ENCODE measurements at places on chromosomes 3 and 15. TPM values are rescaled to one million over a fixed set of nuclear protein-coding genes. Genes with fewer than 3 reads are reported as not detected.

GRCh38 chr3:155339052-155339451 is 45.6 kb upstream of the STRIT1 start:
- DNase-seq: no peak

DNA sequence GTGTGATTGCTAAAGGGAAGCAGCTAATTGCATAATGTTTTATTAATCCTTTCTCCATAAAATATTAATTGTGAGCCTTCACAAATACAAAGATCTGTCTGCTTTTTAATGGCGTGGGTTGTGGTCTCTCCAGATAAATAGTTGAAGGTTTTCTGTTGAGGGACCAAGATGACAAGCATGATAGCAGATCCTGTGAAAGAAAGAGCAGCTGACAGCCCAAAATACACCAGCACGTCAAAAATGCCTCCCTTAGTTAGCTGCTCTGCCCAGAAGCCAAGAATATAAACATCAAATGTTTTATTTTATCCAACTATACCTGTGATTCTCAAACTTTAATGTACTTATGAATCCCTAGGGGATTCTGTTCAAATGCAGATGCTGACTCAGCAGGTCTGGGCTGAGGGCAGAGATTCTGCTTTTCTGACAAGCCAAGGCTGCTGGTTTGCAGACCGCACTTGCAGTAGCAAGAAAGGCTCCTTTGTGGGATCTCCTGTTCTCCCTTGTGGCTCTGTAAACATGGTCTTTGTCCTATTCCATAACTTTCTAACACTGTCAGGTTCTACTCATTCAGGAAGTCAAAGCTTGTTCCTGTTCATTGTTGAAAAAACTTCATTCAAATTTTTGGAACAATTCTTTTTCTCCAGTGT is 119.1 kb upstream of the SLC25A36 start:
- no peak for DNase-seq

GRCh38 chr15:72237853-72238224 is 6.8 kb upstream of the PKM start:
- DNase-seq: no peak

DNA sequence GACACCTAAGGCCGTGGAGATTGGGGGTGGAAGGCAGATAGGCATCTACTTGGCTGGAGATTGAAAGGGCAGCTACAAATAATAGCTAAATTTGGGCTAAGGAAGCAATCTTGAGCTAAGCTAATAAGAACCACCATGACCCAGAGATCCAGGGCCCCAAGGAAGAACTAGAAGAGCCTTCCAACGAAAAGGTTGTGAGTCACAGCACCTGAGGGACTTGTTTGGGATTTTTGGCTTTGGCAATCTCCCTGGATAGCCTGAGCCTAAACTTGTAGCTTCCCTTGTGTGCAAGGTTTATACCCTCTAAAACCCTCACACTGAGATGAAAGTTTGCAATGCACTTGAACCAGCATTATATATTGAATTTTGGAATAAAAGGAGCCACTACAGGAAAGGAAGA is 364.0 kb upstream of the IL12A start:
- DNase-seq: peak; percentile 40

GRCh38 chr3:122000936-122001605 is 21.0 kb downstream of the ILDR1 start:
- no peak for DNase-seq

GRCh38 chr3:9122732-9123364 is 126.6 kb downstream of the SRGAP3 start:
- DNase-seq: no peak

DNA sequence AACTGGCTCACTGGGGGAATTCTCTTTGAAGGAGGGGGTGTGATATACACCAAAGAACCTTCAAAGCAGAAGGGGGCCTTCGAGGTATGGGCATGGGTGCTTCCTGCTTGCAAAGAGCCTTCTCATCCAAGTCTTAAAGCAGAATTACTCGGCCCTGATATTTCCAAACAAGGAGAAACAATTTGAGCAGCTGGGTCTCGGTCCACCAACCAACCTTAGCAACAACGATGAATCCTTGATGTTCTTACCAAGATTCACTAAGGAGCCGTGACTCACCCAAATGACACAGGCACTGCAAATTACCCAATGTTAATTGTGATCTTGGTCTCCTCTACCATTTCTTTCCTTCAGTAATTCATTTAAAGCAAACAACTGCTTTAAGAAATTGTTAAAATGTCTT is 7.7 kb downstream of the HOMER2 start:
- DNase-seq: peak; percentile 67

DNA sequence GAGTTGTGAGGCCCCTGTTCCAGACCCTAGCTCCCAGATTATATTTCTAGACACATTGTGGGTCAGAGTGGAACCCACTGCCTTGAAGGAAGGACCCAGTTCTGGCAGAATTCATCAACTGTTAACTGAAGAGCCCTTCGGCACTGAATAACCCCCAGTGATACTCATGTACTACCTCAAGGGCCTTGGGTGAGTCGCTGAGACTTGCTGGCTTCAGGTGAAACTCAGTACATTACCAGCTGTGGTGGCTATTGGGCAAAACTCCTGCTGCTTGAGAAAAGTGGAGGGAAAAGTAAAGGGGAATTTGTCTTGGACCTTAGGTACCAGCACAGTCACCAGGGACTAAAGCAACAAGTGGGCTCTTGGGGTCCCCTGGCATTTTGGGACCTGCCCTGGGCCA is 394.9 kb upstream of the EPHA3 start:
- no peak for DNase-seq

GRCh38 chr15:40917585-40917984 is 11.6 kb upstream of the DLL4 start:
- DNase-seq: no peak

DNA sequence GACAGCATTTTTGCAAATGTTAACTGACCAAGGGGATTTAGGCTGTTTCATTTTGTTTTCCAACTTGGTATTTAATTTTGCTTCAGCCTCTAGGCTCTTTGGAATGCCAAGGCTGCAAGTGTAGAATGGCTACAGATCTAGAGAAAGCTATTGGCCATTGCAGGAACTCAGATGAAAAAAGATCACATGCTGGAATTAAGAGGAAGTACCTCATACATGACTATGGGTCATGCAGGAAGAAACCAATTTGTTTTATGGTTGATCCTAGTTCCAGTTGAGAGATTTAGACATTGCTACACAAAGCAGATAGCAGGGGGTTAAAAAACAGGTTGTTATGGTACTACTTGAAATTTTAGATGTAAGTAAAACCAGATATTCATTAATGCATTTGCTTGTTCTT is 12.7 kb upstream of the CLDN16 start:
- no peak for DNase-seq

DNA sequence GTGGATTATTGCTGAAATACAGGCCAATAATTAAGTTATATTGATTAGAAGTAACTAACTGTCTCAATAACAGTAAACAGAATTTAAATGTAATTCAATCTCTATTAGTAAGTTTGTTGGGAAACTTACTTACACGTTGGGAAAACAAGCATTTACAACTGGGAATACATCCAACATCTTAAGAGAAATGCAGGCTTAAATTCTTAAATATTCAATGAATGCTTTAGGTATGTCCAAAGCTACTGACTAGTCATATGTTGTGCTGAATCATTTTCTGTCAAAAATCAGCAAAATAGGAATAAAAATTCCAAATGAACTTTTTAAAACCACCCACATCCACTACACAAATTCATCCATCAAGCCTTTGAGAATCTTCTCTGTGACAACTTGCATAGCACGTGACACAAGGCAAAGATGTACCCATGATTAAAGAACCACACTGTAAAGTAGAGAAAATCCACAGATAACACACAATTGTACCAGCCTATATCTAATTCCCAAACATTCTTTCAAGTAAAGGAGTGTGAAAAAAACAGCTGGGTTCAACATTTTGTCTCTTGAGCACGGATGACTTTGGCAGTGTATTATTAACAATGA is 60.0 kb downstream of the NMNAT3 start:
- no peak for DNase-seq

DNA sequence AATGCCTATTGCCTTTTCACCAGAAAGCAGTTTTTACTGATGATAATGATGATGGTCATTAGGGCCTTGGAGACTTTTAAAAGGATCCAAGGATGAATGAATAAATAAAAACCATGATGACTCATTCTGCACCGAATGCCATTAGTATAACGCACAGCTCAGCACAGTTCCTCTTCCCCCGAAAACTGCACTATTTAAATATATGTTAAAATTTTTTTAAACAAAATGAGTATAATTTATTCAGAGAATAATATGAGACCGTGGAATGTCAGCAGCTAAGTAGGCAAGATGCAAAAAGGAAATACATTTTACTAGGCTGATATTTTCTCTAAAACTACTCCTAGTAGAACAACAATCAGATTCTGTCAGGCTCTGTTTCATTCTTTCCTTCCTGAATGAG is 83.4 kb upstream of the NANOGP8 start:
- DNase-seq: peak; percentile 42

Gene ITPKA
- total RNA-seq: 13.5 TPM

Gene ROBO2
- not detected for total RNA-seq

Gene ARRDC4
- total RNA-seq: 39.8 TPM

Gene RPL39L
- 3.3 TPM for total RNA-seq

All from MCF 10A (cell line).